ENCODE measurements at places on chromosomes 5 and 9.

- no peak for DNase-seq
Observed at GRCh38 chr9:101738566-101739183, at the start of gene GRIN3A. TSS of gene GRIN3A (minus strand) at chr9:101738647. CDS start at chr9:101737979, 668 bp downstream.

DNA sequence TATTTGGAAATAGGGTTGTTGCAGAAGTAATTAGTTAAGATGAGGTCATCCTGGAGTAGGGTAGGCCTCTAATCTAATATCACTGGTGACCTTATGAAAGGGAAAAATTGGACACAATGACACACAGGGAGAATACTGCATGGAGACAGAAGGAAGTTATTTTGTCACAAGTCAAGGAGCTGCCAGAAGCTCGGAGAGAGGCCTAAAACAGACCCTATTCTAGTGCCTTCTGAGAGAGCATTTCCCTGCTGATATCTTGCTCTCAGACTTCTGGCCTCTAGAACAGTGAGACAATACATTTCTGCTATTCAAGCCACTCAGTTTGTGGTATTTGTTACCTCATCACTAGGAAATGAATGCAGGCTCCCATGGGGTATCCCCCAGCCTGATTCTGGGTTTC is 332.9 kb downstream of the CSNK1G3 start:
- no peak for DNase-seq

DNA sequence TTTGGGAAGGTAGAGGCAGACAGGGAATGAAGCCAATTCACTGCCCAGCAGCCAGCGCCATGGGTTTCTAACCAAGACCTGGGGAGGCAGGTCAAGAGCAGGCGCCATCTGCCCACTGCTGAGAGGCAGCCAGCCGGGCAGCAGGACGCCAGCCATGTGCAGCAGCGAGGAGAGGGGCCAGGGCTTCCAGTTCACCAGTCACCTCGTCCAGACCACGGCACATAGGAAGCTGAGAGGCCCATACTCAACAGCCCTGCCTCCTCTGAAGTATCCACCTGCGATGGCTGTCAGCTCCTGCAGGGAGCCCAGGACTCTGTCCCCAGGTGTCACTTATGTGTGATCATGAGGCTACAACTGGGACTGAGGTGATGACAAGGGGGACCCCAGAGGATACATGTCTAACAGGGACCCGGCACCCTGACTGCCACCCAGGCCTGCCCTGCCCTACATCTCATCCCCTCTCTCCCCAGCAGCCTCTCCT is 30.1 kb downstream of the IPPK start:
- no peak for DNase-seq

- no peak for DNase-seq
Observed at GRCh38 chr5:127838661-127839060, 135.5 kb downstream of the CCDC192 start.

DNA sequence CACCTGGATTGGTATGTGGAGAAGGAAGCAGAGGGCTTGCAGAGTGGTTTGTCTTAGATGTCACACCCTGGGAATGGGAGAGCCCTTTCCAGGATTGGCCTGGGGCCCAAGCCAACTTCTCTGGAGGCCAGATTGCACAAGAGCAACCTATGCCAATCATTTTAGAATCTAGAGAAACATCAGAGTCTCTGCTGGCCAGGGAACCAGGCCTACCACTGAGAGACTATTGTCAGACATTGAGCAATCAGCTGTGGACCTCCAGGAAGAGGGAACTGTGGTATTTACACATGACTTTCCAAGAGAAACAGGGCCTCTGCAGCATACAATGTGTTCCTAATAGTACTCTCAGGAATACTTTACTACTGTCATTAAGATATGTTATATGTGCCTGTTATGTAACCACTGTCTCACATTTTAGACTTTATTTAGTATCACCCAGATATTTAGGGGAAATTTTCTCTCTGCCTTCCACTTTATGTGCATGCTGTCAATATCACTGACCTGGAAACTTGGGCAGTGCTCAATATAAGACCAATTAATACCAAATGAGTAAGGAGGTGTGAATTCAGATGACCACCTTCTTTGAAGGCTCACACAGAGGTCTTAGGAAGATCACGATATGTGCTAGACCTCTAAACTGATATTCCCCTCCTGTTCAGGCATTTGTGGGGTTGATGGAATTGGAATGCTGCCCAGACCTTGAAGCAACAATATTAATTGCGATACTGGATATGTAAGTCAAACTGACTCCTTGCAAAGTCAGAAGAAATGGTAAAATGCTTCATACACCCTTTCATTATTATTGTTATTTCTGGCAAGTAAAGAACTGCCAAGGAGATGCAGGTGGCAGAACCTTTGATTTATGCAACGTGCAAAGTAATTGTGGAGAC is 20.5 kb upstream of the CCL28 start:
- no peak for DNase-seq

DNA sequence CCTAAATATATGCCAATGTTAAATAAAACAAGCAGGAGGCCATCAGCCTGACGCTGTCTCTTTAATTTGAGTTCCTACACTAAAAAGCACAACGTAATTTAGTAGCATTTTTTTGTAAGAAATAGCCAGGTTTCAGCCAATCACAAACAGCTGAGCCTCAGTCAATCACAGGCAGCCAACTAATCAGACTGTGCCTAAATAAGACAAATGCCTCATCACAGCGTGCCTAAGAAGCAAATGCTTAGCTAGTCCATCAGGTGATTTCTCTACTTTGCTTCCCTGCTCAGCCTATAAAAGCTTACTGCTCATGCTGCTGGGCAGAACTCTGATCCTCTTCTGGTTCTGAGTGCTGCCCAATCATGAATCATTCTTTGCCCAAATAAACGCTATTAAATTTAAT is 38.3 kb upstream of the RORB start:
- DNase-seq: no peak

DNA sequence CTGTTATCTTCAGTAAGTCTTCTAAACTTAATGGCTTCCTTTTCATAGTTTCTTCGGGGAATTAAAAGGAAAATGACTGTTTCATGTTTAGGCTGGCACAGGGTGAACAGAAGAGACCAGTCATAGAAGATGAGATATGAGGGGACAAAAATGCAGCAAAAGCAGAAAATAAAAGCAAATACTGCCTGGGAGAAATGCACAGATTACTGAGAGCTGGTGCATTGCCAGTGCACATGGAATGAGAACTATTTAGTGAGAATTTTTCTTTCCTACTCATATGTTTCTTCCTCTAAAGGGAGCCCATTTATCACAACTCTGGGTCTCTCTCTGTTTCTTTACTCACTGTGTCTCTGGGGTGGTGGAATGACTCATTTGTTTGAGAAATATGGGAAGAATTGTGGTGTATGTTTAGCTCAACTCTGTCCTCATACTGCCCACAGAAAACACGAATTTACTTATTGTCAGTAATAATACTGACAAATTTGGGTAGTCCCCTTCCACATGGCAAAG is 25.9 kb upstream of the ANKRD55 start:
- DNase-seq: no peak

DNA sequence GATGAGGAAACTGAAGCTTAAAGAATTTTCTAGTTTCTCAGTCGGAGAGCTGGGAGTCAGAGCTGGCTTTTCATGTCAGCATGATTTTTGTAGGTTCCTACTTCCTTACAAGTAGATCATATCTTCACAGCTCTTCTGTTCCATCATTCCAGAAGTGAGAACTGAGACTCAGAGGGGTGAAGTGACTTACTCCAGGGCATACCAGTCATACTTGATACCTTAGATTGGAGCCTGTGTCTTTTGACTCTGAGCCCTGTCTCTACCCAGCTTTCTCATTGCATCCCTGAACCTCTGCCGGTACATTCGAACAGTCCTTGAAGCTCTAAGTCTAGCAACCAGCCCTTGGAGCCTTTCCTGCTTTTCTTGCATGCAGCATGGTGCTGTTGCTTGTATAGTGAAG is 53.3 kb downstream of the MCCC2 start:
- no peak for DNase-seq

GRCh38 chr5:43304525-43304924 is 8.7 kb downstream of the HMGCS1 start:
- peak; percentile 29 for DNase-seq

GRCh38 chr5:159343295-159344094 is 13.2 kb upstream of the IL12B start:
- DNase-seq: no peak

DNA sequence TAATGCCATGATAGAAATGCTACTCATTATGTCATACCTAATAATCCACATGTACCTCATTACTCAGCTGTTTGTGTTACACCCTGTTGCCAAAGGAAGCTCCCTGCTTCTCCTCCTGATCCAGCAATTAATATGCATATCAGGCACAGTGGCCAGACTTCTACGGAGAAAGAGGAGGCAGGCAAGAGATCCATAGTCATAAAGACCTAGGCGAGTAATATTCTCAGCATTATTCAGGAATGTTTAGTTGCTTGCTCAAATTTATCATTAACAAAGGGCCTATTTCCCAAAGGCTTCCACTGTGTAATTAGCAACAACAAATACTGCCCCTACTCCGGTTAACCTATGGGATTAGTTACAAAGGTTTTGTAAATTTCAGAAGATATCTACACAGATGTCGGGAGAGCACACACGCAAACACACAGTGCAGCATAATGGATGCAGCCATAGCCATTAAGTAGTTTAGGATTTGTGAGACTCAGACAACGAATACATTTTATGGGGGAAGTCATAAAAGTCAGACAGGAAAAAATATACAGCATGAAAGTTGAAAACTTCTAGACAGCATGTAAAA is 192.6 kb downstream of the EFNA5 start:
- no peak for DNase-seq

DNA sequence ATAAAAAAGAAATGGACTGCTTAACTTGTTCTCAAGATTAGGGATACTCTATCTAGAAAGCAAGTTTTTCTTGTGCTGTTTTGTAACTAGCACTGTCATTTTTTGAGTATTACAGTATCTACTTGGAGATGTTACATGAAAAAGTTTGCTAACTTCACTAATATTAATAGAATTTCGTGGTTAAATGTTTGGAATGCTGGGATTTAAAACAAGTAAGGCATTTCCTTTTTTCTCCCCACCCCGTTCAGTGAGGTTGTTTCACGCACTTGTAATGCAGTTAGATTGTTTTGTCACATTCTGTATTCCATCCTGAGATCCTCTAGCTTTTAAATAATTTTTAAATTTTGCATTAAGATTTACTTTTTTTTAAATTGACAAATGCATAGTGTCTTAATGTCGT is 20.0 kb upstream of the TEK start:
- no peak for DNase-seq

DNA sequence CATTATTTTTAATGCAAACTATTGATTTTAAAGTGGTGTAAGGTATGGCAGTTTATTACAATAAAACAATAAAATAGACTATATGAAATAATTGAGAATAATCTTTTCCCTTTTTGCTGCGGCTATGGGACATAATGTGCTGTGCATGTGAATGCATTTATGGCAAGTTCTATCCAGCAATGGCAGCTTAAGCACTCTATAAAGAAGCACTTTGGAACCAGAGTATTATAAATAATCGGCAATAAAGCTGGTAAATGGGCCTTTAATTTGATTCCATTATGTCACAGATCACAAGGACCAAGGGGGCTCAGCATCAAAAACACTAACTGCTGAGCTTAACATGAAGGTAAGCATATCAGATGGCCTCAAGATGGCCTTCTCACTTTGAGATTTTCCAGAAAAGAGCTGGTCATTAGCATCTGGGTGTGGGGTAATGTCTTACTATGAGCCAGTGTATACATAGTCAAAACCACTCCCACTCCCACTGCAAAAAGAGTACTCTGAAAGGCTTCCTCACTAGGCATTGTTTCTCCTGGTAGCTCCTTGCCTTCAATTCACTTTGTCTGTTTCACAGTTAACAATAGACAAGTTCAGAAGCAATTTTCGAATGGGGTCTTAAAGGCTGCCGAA is 97.1 kb upstream of the ASTN2 start:
- no peak for DNase-seq

GRCh38 chr5:35230038-35230611 is at the start of gene PRLR:
TSS of gene PRLR (minus strand) at chr5:35230487. CDS start at chr5:35089620, 140,867 bp downstream.
- peak; percentile 36 for DNase-seq

DNA sequence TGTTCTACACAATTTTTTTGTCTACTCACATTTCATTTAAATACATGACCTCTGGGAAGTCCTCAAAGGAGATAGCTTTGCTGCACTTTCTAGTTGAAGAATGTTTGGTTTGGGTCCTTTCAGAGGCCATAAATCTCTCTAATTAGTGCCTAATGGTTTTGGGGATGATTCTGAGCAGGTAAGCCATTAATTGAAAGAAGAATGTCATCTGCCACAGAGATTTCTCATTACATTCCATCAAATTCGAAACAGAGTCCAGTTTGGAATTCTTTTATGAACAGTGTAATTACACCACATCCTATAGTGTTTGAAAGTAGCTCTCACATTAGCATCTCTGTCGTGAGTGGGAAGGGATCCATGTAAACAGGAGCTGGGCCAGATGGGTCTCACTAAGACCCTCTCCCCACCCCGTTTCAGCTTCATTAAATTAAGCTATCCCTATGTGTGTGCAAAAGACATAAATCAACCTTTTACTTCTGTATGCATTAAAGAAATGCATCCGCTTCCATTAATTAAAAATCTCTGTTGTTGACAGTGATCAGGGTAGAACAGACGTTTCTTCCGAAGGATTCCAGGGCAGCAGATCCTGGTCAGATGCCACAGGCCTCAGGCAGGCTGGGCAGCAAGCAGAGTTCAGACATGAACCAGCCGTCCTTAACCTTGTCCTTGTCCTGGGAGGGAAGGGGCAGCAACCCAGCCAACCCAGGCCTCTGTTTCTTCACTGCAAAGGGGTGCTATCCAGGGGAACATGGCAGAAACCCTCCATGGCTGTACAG is 99.8 kb upstream of the MAP1B start:
- DNase-seq: no peak

- DNase-seq: no peak
Observed at GRCh38 chr9:111154081-111154562, 115.9 kb upstream of the LPAR1 start.

DNA sequence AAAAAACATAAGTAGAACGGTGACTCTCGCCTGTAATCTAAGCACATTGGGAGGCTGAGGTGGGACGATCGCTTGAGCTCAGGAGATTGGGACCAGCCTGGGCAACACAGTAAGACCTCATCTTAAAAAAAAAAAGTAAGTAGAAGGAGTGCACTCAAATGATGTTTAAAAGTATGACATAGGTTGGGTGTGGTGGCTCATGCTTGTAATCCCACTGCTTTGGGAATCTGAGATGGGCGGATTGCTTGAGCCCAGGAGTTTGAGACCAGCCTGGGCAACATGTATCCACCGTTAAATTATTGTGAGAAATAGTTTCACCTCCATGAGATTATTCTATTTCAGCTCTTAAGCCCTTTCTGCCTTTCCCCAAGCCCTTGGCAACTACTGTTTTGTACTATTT is 11.2 kb downstream of the DENND4C start:
- no peak for DNase-seq

- DNase-seq: no peak
Observed at GRCh38 chr5:146410272-146410671, 36.9 kb upstream of the TCERG1 start.

DNA sequence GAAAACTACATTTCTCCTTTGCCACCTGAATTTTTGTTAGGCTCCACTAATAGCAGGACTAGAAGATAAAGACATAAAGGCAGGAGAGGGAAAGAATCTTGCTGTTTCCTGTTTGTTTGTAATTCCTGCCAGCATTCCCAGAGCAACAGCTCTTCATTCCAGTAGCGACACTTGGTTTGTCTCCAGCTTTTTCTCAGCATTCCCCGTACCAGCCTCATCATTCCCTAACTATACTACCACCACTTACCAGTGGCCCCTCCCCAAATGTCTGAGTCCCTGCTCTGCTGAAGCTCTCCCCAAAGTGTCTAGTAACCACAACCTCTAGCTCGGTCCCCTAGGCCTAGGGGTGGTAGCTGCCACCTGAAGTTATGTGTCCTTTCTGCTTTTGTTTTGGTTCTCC is 18.6 kb downstream of the CETN3 start:
- no peak for DNase-seq
